ENCODE measurements at places on chromosomes 7 and 10.
A peak's percentile ranks its signal among the peaks of the same experiment; 100 is the strongest.

DNA sequence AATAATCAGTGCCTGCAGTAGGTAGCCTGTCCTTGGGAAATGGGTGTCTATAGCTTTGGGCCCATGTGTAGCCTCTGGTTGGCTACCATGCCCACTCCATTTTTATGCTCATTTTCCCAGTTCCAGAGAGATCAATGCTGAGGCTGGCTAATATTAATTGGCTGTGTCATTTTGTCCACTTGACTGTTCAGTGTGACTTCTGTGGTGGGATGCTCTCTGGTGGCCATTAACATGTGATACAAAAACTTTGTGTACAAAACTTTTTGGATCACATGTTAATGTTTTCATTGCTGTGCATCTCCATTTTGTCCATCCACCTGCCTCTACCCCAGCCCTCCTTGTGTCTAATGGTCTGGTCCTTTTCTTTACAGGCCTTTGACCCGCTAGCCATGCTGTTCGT lies 22.7 kb downstream of the VIM start:
- no peaks in the 10 kb centered on the region for H3K36me3 ChIP-seq
- H3K4me3 ChIP-seq, result no peak overlapping the region
- DNase-seq, result no peak
- no peak overlapping the region for H3K27ac ChIP-seq
- H3K27me3 ChIP-seq, result no peaks in the 10 kb centered on the region

DNA sequence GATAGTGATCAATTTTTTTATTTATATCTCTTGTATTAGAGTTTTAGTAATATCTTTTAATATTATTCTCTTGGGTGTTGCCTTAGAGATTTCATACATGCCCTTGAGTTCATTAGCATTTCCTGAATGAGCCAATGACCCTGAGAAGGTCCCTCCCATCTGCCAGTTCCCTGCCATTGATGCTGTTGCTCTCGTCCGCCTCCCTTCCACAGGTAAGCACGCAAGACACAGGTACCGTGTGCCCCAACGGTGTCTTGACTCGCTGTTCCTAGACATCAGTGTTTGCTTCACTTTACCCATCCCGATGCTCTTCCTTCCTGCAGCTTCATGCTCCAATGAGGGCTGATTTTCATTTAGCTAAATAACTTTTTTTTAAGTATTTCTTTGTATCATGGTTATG lies 19.7 kb upstream of the PWWP2B start:
- DNase-seq, result no peak
- H3K27ac ChIP-seq, result no peak overlapping the region
- H3K27me3 ChIP-seq, result no peaks in the 10 kb centered on the region
- H3K4me3 ChIP-seq, result no peak overlapping the region
- peaks cover 11% of the 10 kb centered on the region for H3K4me1 ChIP-seq
- no peaks in the 10 kb centered on the region for H3K36me3 ChIP-seq

- peak; percentile 34 for DNase-seq
- no peak overlapping the region for H3K27ac ChIP-seq
- H3K36me3 ChIP-seq, result no peaks in the 10 kb centered on the region
- no peak overlapping the region for H3K4me3 ChIP-seq
- peaks cover 9% of the 10 kb centered on the region for H3K4me1 ChIP-seq
These were observed 50.3 kb downstream of the ATXN7L1 start for GRCh38 chr7:105826143-105826542.

DNA sequence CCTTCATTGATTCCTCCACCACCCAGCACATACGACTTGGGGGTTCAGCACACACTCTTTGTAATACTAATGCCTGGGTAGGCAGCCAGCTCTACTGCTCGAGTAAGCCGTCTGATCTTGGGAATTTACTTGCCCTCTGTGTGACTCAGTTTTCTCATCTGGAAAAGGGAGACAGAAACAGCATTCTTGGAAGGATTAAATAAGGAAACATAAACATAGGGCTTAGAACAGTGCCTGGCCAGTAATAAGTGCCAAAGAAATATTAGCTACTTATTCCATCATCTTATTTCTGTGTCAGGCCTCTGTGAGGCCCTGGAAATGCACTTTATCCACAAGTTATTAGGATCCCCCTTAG lies 130.1 kb downstream of the TNS3 start:
- H3K27me3 ChIP-seq, result no peaks in the 10 kb centered on the region
- DNase-seq, result no peak
- H3K36me3 ChIP-seq, result peaks cover 28% of the 10 kb centered on the region
- no peak overlapping the region for H3K27ac ChIP-seq
- peaks cover 37% of the 10 kb centered on the region for H3K4me1 ChIP-seq

GRCh38 chr7:17185690-17186070 lies 112.8 kb upstream of the AHR start:
- no peak overlapping the region for H3K4me3 ChIP-seq
- H3K27me3 ChIP-seq, result no peaks in the 10 kb centered on the region
- H3K36me3 ChIP-seq, result no peaks in the 10 kb centered on the region
- H3K27ac ChIP-seq, result no peak overlapping the region
- no peak for DNase-seq

- no peaks in the 10 kb centered on the region for H3K27me3 ChIP-seq
- H3K4me3 ChIP-seq, result no peak overlapping the region
- H3K27ac ChIP-seq, result no peak overlapping the region
These were observed 182.0 kb downstream of the RPS24 start for GRCh38 chr10:78215645-78216044.

DNA sequence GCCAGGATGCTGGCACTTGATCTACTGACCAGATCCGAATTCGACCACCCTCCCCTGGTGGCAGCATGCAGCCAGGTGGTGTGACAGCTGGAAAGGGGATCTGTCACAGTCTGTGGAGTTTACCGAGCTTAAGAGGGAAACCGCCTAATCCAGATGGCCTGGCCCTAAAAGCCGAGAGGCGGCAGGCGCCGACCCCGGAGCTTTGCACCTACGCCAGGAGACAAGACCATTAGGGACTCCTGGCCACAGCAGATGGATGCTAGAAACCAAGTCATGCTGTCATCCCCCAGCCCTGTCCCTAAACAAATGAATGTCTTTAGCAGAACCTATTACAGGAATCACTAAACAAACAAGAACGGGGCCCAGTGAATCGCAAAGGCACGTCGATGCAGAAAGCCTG lies 27.7 kb downstream of the RCC1L start:
- DNase-seq, result no peak
- no peaks in the 10 kb centered on the region for H3K27me3 ChIP-seq
- H3K27ac ChIP-seq, result no peak overlapping the region
- peaks cover 45% of the 10 kb centered on the region for H3K36me3 ChIP-seq

GRCh38 chr10:19895500-19895899 lies 79.3 kb downstream of the PLXDC2 start:
- no peaks in the 10 kb centered on the region for H3K27me3 ChIP-seq
- H3K4me1 ChIP-seq, result no peaks in the 10 kb centered on the region
- H3K27ac ChIP-seq, result no peak overlapping the region

- H3K27ac ChIP-seq, result no peak overlapping the region
- H3K36me3 ChIP-seq, result no peaks in the 10 kb centered on the region
- H3K4me1 ChIP-seq, result no peaks in the 10 kb centered on the region
- H3K27me3 ChIP-seq, result no peaks in the 10 kb centered on the region
These were observed 319.4 kb downstream of the WDR37 start for GRCh38 chr10:1375346-1376170.

DNA sequence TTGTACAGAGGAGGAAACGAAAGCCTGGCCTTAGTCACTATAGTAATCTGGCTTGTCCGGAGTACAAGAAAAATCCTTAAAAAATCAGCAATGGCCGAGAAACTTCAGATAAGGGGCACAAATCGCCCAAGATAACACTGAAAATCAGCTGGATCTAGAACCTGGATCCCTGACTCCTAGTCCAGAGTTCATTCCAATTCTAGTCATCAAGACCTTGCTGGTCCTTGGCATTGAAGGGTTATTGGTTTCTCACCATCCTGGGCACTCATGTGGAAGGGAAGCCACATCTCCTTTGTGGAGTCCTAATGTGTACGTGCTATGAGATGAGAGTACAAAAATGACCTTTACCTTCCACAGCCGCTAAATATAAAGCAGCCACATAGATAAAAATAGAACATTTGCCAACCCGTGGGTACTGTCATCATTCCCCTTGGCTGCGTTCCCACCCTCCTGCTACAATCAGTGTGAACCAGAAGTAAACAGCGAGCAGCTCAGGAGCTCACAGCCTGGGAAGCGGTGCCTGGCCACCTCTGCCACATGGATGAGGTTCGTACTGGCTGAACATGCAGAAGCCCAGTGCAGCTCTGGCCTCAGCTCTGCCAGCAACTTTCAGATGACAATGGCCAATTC lies 116.0 kb upstream of the PDLIM1 start:
- DNase-seq, result no peak
- H3K36me3 ChIP-seq, result no peaks in the 10 kb centered on the region
- no peak overlapping the region for H3K4me3 ChIP-seq
- H3K27me3 ChIP-seq, result no peaks in the 10 kb centered on the region
- no peaks in the 10 kb centered on the region for H3K4me1 ChIP-seq
- no peak overlapping the region for H3K27ac ChIP-seq

DNA sequence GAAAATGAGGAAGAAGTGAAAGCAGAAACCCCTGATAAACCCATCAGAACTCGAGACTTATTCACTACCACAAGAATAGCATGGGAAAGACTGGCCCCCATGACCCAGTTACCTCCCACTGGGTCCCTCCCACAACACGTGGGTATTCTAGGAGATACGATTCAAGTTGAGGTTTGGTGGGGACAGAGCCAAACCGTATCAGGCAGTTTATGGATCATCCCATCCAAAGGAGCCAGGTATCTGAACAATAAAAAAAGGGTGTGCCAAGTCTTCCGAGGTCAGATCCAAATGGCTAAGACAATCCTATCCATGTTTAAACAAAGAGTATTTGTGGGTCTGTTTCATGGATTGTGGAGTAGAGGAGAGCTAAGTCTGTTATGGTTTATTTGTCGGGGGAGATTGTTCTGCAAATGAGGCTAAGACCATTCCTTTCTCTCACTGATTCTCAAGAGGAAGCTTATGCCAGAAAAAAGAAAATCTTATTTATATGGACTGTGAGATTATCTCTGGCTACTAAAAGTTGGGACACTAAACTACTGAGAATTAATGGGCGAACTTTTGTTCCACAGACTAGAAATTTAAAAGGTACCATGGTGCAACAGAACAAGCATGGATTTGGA lies 203.7 kb downstream of the IPMK start:
- H3K27ac ChIP-seq, result no peak overlapping the region
- no peak overlapping the region for H3K4me3 ChIP-seq
- no peaks in the 10 kb centered on the region for H3K27me3 ChIP-seq
- H3K36me3 ChIP-seq, result no peaks in the 10 kb centered on the region
- no peak for DNase-seq

DNA sequence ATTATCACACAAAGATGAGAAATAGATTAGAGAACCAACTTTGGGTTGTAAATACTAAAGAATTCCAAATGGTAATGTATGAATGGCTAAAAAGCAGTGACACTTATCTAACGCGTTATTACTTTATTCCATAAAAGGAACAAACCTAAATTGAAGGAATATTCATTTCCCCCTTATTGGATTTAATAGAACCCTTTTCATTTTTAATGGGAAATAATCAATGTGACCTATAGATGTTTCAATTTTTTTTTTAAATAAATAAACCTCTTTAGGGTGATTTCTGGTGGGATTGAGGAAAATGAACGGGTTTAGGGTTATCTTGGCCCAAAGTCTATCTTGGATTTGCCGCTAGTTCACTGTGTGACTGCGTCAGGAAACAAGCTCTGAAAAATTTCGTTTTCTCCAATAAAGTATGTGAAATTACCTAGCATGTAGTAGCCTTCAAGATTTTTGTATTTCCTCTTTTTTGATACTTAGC lies 1.9 kb upstream of the ACBD5 start:
- H3K4me3 ChIP-seq, result no peak overlapping the region
- H3K27ac ChIP-seq, result peak overlapping the region; percentile 99
- no peaks in the 10 kb centered on the region for H3K27me3 ChIP-seq

All from trophoblast cell (in vitro differentiated cells and primary cell).